ENCODE measurements at places on chromosomes 2 and 18.
A peak's percentile ranks its signal among the peaks of the same experiment; 100 is the strongest.

DNA sequence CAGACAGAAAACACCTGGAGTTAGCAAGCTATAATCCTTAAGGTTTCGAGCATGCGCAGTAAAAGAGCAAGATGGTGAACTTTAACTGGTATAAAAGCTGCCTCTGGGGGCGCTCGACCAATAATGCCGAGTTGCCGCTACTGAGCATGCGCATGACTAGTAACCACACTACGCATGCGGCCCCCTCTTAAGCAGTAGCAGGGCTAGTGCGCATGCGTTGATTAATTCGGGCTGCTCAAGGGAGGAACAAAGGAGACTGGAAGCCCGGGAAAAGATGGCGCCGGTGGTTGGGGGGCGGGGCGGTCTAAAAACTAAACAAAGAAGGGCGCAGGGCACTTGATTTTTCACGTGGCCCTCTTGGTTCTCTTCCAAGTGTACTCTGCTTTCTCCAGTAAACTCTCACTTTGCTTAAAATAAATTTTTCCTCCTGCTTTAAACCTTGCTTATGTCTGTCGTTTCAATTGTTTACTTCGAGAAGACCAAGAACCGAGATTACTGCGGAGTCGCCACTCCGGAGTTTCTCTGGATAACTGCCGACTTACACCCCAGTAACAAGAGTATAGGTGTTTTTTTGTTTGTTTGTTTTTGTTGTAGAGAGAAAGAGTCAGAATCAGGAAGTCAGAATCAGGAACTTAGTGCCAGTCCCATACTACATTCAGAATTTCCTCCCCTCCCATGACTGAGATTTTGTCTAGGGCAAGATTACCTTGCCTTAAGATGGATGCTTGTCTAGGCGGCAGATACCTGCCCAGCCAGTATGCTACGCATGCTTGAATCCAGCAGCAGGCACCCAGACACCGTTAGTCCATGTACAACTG, 5.8 kb downstream of the XRCC5 start:
- DNase-seq: peak; percentile 98

GRCh38 chr2:223503746-223504145, 98.4 kb downstream of the SCG2 start:
- no peak for DNase-seq

DNA sequence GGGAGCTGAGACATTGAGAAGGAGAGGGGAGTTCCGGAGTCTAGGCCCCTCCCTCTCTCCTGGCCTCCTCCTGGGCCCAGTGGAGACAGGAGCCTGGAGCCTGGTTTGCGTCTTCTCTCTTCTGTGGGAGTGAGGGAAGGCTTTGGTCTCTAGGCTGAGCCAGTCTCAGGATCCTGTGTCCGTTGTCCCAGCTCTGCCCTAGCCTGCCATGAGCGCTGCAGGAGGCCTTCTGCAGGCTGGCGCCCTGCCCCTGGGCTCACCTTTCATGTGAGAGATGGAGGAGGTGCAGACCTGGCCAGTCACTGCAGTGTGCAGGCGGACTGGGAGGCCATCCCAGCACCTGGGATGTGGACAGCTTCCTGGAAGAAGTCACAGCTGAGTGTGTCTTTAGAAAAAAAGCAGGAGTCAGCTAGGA, 8.7 kb downstream of the IMPA2 start:
- no peak for DNase-seq

- DNase-seq: no peak
Measured at GRCh38 chr2:86064006-86064405, 41.7 kb downstream of the POLR1A start.

- no peak for DNase-seq
Measured at GRCh38 chr18:79962311-79962710, 2.1 kb upstream of the HSBP1L1 start.

GRCh38 chr2:181526014-181526413, 68.8 kb downstream of the ITGA4 start:
- DNase-seq: no peak

GRCh38 chr2:206154197-206154596, 5.0 kb downstream of the NDUFS1 start:
- no peak for DNase-seq

GRCh38 chr2:34031097-34031496, 432.0 kb upstream of the FAM98A start:
- DNase-seq: no peak

GRCh38 chr2:96025194-96025492, 9.6 kb downstream of the GPAT2 start:
- no peak for DNase-seq

DNA sequence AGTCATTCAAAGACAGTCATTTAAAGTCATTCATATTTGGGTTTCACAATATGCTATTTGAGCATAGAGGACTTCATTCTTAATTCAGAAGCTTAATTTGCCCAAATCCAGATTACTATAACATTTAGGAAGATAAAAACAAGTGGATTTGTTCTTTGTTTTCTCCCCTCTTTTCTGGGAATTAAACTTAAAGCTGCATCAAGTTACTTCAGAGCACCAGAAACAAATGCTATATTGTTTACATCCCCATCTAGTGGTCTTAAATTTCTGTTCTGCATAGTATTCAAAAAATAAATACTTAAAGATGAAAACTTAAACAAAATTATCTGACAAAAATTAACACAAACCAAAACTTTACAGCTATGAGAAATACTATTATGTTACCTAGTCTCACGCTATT, 34.7 kb upstream of the MARCHF7 start:
- DNase-seq: no peak

GRCh38 chr2:134039912-134040581, 213.8 kb upstream of the MGAT5 start:
- DNase-seq: no peak

DNA sequence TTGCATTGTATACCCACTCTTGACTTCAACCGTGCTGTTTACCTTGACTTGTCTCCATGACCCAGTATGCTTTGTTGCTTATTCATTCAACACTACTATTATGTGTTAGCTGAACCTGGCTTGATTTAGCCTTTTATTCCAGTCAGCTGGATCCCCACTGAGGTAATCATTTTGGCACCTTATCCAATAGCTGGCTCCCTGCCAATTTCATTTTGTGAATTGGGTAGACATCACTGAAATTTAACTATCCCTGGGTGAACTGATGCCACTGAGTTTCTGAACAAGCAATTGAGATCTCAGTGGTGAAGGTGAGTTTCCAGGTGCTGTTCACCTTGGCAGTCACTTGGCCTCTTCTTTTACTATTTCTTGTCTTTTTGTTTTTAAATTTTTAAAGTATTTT, 584.3 kb downstream of the ADCYAP1 start:
- no peak for DNase-seq

DNA sequence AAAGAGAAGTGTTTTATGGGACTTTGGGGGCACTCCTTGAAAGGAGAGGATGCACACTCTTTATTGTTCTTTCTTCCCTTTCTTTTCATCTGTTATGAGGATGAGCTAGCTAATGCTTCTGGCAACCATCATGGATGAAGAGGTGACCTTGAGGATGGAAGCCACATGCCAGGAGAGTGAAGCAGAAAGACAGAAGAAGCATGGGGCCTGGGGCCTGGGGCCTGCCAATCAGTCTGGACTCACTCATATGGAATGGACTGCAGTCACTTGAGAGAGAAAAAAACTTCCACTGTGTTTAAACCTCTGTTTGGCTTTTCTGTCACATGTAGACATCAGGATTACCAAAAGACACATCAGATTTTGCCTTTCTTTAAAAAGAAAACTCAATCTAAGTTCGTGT, 35.8 kb upstream of the ZFP36L2 start:
- no peak for DNase-seq

DNA sequence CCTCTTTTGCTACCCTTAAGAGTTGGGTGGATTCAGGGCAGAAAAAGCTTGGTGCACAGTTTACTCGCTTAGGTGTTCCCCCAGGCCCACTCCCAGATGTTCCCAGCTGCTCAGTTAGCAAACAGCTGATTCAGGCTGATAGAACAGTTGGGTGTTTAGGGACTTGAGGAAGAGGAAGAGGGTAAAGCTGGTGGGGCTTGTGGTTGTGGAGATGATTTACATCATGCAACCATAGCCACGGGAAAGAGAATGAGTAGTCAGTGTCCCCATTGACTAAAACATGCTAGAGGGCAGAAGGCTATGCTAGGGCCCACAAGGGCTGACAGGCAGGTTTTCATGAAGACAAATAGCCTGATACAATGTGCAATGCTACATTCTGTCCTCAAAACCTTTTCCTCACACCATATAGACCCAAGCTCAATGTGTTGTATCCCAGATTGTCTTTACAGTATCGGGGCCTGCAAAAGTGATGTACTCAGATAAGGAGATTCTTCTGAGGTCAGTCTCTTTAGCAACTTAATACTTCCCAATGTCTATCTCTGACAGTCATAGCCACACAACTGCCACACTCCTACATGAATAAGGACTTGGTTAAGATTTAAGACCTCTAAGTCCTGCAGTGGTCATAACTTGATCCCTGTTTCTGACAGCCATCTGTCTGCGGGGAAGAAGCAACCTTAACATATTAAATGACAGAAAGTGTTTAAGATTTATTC, 15.6 kb downstream of the COLEC12 start:
- DNase-seq: no peak

- no peak for DNase-seq
Measured at GRCh38 chr18:28132084-28132483, 44.8 kb downstream of the CDH2 start.

- no peak for DNase-seq
Measured at GRCh38 chr2:47918043-47918442, 11.7 kb upstream of the FBXO11 start.

DNA sequence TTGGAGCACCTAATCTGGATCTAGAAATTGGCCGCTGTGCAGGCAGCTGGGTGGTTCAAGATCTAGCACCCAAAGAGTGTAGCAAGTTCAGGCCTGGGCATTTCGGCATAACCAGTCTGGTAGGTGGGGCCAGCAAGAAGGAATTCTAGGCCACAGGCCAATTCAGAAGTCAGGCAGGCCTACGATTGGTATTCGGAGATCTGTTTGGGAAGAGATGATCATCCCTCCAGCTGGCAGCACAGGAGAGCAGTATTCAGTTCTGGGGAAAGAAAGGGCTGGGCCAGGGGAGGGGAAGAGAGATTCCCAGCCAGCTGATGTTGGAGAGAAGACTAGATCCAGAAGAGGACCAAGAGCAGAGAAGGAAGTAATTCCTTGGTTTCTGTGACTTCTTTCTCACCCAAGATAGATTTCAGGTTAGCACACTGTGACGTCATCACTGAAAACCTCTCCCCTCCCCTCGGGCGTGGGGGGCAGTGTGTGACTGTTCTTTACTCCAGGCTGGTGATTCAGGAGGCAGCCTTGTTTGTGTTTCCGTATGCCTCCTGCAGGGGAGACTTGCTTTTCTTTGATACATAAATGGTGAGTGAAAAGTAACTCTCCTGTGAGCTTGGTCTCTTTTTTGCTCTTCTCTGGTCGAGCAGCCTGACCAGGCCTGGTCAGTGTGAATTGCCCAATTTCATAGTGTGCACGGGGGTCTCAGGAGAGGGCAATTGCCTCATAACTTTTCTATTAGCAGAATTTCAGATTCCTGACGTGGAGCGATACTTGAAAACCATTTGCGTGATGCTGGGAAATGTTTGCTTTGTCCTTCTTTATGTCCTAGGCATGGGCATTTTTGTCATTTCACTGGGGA, 61.1 kb downstream of the MEIS1 start:
- DNase-seq: no peak

GRCh38 chr2:238811293-238811692, 36.6 kb upstream of the TWIST2 start:
- DNase-seq: no peak
